ENCODE measurements at places on chromosomes 4 and X.
A peak's percentile ranks its signal among the peaks of the same experiment; 100 is the strongest.

DNA sequence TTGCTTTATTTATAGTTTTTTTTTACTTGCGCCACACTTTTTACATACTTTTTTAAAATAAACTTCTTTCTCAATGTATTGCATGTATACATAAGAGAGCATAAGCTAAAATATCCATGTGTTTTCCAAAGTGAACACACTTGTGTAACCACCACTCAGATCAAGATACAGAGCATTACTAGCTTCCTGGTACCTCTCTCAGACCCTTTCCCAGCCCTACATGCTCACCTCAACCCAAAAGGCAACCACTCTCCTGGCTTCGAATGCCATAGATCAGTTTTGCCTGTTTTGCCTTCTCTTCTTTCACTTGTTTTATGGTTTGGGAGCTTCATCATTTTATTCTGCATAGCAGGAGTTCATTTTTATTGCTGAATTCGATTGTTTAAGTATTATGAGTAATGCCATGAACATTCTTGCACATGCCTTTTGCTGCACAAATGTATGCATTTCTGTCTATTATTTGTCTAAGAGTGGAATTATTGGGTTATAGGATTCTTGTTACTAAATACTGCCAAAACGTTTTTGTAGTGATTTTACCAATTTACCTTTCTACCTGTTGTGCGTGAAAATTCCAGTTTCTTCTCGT lies 45.9 kb upstream of the NUDT6 start:
- DNase-seq = peak; percentile 38

- peak; percentile 78 for DNase-seq
Observed at GRCh38 chr4:72312032-72312650, 256.9 kb downstream of the ADAMTS3 start.

DNA sequence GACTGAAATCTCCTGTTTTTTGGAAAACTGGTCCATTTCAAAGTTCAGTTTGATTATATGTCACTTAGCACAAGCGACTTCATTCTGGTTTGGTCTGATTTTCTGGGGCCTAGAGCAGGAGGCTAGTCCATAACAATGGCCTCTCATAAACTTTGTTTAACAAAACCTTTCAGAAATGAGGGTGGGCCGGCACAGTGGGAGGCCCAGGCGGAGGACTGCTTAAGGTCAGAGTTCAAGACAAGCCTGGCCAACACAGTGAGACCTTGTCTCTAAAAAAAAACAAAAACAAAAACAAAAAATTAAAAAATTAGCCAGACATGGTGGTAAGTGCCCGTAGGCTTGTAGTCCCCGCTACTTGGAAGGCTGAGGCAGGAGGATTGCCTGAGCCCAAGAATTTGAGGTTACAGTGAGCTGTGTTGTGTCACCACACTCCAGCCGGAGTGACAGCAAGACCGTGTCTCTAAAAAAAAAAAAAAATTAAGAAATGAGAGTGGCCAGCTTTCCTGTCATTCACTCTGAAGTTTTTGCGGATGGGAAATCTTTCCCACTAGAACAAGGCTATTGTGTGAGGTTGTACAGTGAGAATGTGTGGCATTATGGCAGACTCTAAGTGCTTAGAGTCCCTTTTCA lies 1.2 kb upstream of the PLAC8 start:
- DNase-seq = no peak

- DNase-seq = no peak
Observed at GRCh38 chrX:38150993-38151392, 69.7 kb downstream of the SRPX start.

DNA sequence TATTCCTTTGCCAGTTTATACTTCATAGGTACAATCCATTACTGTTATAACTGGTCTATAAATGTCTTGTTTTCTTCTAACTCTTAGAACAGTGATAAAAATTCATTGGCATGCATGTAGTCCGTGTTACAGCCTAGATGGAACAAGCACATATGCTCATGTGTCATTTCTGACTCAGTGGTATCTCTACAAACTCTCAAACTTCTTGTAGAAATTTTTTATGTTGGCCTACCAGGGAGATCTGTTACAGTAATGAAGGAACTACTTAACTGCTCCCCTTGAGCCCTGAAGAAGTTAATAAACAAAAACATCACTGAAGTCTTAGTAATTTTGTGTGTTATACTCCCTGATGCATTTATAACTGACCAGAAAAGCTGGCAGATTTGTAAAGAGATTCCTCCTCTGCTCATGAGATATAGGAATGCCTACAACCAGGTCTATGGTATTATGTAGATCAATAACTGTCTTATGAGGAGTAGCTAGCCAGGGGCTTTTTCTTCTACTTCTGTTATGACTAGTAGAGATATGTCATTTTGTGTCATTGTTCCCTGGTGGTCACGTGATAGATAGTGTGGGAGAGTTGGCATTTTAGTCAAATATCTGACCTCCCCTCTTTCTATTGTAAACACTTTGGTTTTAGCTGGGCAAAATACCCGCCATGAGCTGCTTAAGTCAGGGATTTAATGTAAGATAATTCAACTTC lies 53.7 kb upstream of the FAAH2 start:
- DNase-seq = no peak

- peak; percentile 54 for DNase-seq
Observed at GRCh38 chrX:115561605-115562479, 868 bp downstream of the PLS3 start.
